Activated CD4-positive, alpha-beta T cell treated with anti-CD3 and anti-CD28 coated beads for 36 hours (primary cell): ENCODE measurements at places on chromosomes 3 and 15.
A peak's percentile ranks its signal among the peaks of the same experiment; 100 is the strongest.

DNA sequence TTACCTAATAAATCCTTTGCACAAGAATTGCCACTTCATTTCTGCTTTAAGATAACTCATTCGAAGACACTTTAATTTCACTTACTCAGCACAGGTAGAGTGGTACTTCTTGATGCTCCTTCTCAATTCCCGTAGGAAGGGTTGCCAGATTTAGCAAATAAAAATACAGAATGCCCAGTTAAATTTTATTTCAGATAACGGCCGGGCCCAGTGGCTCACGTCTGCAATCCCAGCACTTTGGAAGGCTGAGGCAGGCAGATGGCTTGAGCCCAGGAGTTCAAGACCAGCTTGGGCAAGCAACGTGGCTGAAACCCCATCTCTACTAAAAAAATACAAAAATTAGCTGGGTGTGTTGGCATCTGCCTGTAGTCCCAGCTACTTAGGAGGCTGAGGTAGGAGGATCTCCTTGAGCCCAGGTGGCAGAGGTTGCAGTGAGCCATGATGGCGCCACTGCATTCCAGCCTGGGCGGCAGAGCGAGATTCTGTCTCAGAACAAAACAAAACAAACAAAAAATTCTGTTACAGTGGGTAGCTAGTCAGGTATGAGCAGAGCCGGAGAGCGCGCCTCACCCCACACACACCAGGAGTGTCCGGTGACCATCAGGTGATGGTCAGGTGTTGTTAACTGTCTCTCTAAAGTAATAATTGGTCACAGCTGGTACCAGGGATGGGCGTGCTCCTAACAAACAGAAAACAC lies 92.8 kb downstream of the DNAH12 start:
- no peak for DNase-seq

DNA sequence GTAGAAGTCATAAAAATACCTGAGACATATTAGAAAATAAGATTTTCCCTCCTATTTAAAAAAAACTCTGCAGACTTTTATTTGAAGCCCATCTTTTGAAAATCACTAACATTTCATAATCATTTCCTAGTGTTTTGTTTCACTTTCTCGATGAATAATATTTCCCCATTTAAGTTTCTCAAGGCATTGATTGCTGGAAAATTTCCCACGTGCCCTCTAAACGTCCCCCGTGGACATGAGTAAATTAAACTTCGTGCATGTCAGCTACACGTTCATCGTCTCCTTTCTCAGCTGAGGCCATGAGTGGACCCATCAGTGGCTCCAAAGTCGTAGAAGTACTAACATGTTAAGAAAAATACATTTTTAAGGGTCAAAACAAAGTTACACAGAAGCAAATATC lies 2.0 kb upstream of the TM2D3 start:
- DNase-seq: no peak

DNA sequence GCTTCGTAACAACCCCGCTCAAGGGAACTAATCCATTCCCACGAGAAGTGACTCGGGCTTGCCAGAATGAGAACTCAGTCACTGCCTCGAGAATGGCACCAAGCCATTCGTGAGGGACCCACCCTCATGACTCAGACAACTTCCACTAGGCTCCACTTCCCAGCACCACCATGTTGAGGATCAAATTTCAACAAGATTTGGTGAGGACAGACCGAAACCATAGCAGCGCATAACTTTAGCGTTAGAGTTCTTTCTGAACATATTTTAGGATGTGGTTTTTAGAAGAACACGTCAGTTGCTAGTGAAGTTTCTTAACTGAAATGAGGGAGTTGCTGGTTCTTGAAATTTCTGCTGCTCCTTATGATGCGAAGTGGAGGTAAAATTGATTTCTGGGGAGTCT lies 13.5 kb downstream of the PTPRG start:
- DNase-seq: no peak

GRCh38 chr3:134027631-134028030 lies 2.1 kb downstream of the SLCO2A1 start:
- DNase-seq: no peak

DNA sequence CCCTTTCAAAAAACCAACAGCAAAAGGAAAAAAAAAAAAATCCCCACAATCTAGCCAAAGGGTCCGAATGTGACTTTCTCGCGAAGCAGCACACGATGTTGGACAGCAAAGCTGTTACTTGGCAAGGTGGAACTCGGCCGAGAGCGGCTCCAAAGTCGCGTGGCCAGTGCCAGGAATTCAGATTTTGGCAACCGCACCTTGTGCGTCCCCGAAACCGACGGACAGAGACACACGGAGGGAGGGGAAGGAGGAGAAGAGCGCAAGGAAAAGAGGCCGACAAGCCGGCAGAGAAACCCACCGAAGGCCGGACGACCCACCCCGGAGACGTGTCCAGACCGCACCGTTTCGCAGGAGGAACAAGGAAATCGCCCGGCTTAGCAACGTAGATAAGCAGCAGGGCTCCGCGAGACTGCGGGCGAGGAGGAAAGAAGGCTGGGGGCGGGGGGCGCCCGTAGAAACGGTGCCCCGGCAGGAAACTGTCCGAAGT lies 517.3 kb downstream of the MECOM start:
- peak; percentile 16 for DNase-seq

GRCh38 chr3:129336093-129336706 lies 57.5 kb downstream of the HMCES start:
- no peak for DNase-seq

GRCh38 chr3:104273046-104273649 lies 1093.6 kb upstream of the ALCAM start:
- no peak for DNase-seq

DNA sequence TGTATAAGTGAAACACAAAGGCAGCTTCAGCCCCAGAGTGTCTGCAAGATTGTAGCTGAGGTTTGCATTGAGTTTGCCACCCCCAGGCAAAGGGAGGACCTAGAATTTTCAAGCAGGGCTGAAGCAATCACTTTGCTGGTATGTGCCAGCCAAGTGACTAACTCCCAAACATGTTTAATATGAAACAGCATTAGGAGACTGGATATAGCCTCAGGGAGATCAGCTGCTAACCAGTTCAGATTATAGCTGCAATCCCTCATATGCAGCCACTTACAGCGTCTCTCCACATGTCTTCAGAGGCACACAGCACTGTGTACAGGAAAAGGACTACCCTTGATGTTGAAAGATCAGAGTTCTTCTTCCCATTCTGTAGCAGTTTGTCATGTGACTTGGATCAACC lies 38.4 kb upstream of the PPP2R3A start:
- DNase-seq: no peak

DNA sequence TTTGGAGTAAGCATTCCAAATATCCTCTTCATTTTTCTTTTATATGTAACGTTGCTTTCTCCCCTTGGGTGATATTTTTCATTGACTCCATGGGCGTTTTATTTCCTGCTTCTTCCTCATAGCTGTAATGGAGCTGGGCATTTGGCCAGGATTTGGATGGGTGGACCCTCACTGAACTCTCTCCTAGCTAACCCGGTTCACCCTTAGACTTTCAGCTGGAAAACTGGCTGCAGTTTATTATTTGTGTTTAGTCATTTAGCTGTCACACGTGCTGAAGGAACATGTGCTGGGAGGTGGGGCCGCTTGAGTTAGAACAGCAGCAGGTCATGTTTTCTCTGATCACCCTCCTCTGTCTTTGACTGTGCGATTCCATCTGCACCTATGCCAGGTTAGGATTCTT lies 407.6 kb downstream of the ZIC1 start:
- no peak for DNase-seq

DNA sequence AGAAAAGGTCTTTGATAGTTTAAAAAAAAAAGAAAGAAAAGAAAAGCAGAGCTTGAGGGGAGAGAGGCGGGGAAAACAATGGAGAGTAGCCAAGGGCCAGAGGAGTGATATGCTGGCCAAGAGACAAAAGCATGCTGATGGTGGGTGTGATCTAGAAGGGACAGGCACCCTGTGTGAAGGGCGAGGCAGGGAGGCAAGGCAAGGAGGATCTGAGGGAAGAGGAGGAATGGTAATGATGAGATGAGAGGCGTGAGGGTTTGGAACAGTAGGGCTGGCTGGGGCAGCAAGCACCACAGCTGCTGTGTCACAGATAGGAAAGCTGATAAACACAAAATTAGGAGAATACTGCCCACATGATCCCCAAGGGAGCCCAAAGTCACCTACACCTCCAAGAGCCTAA lies 65.5 kb downstream of the LARS2 start:
- no peak for DNase-seq

DNA sequence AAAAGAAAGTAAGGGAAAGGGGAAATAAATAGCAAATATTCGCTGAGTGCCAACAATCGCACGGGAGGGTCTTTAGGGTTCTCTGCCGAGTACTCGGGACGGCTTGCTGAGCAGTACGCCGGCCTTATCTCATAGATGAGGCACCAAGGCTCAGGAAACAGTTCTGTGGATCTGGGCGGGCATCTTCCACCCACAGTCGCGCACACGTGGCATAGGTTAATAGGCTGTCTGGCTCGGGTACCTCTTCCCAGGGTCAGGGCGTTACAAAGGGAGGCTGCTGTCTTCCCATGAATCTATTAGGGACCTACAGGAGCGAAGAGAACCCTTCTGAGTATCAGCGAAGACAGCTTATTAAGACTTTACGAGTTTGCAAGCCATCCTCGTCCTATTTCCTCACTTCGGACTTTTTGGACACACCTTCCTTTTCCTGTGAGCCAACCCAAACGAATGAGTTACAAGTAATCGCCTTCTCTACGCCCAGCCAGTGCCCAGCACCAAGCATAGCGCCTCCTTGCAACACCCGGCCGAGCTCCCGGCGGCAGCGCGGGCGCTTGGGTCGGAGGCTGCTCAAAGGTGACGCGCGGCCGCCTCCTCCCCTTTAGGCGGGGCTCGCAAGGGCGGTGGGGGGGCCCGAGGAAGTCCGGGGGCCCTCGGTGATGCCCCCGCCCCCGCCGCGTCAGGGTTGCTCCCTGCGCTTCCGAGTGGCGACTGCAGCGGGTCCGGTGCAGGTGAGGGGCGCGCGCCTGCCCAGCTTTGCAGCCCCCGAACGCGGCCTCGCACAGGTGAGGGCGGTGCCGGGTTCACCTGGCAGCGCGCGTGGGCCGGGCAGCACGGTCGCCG lies at the start of gene MCTP2:
Gene MCTP2 (plus strand): TSS at position 679 of the 840 bp plus-strand sequence. CDS start 66,705 bp downstream, outside the sequence.
- DNase-seq: peak; percentile 91

DNA sequence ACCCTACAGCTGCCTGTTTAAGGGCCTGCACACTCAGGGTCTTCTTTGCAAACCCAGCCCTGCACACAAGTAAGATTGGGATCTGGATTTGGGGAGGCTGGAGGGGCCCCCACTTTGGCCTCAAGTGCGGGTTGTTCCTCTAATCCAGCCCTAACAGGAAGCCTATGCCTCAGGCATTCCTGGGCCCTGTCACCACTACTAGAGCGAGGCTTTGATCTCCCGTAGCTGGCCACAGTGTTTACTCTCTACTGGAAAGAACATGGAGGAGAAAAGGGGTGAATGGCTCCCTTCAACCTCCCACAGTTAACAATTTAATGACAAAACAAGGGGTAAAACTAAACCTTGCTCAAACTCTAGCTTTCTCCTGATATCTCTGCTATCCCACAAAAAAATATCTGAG lies 48.4 kb downstream of the DZIP1L start:
- no peak for DNase-seq

DNA sequence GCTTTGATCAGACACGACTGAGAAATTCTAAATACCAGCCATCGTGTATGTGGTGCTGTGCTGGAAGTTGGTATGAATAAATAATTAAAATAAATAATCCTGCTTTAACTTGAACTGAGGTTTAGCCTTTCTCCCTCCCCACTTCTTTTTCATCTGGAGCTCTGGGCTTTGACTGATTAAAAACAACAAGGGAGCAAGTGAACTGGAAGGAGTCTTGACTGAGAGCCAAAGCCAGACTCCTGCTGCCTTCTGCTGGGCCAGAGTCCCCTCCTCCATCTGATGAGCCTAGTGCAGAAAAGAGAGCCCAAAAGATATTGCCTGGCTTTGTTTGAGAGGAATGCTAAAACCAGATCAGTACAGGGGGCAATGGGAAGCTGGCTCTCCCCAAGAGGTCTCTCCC lies 96.0 kb downstream of the CCNL1 start:
- no peak for DNase-seq

- no peak for DNase-seq
Measured at GRCh38 chr15:92132982-92133755, 260.5 kb upstream of the ST8SIA2 start.

GRCh38 chr3:169857811-169858210 lies 11.9 kb downstream of the LRRC31 start:
- DNase-seq: no peak

GRCh38 chr3:159189994-159190669 lies 388.3 kb downstream of the MFSD1 start:
- DNase-seq: no peak

GRCh38 chr3:67176396-67176795 lies 178.3 kb downstream of the KBTBD8 start:
- no peak for DNase-seq

DNA sequence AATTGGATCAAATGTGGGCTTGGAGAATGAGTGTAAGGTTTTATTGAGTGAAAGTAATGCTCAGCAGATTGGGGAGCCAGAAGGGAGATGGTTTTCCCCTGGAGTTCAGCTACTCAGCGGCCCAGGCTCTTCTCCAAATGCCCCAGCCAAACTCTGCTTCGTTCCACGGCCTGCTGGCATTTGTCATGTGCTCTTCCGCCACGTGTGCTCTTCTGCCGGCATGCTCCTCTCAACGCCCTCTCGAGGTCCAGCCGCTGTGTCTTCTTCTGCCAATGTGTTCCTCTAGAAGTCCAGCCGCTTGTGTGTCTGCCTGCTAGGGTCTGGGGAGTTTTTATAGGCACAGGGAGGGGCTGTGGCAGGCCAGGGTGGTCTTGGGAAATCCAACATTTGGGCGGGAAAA lies 156.8 kb downstream of the RBPMS2 start:
- no peak for DNase-seq

GRCh38 chr15:40327457-40327856 lies 4.0 kb downstream of the INAFM2 start:
- no peak for DNase-seq

DNA sequence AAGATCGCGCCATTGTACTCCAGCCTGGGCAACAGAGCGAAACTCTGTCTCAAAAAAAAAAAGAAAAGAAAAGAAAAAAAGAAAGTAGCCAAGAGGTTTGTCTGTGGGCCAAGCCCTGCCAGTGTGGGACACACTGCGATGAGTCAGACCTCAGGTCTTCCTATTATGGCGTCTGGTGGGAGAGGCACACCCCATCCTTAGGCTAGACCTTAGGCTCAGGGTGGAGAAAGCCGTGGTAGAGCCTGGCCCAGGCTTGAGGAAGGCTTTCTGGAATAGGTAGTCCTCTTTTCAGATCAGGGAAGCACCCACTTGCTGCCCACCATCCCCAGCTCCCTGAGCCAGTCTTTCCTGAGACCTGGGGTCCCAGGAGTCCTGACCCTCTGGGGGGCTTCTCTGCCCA lies 6.0 kb downstream of the HEMK1 start:
- no peak for DNase-seq

DNA sequence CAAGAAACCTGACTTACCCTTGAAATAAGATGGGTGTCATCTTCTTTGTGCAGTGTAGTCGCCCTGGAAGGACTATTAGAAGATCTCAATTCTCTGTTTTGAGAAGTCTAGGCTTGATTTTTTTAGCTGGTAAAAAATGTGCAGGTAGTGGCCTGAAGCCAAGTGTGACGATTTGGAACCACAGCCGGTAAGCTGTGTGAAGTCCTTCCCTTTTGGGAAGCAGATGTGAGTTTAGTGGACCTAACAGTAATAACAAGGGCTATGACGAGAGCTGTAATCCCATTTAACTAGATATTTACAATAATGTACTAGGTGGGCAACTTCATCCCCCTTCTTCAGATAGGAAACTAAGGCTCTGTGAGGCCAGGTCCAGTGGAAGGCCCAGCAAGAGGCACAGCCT lies 81.7 kb upstream of the MYZAP start:
- no peak for DNase-seq

- no peak for DNase-seq
Measured at GRCh38 chr3:102017784-102018183, 168.5 kb downstream of the NFKBIZ start.
